ENCODE measurements at places on chromosomes 1 and 21.
A peak's percentile ranks its signal among the peaks of the same experiment; 100 is the strongest.

DNA sequence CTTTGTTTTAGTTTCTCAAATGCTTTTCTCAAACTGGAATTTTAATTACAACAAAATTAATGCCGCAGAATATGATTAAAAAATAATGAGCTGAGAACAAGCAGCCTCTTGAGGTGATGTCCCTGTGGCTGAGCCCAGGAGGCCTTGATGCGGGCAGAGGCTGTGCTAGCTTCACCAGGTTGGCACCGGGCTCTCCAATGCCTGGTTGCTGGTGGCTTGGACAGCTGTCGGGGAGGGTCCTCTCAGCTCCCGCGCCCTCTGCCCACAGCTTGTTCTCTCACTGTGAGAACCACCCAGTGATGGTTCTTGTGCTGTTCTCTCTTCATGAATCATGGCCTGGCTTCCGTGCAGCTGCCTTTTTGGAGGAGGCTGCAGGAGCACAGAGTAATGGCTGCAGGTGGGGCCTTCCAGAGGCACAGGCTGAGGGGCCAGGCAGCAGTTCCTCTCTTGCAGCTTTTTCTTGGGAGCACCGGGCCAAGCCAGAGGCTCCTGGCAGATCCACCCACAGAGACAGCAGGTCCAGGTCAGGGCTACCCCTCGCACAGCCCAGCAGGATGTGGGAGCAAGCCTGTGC, 156.3 kb downstream of the PCBP3 start:
- no peak for DNase-seq

GRCh38 chr1:71850936-71851335, 431.4 kb downstream of the NEGR1 start:
- peak; percentile 27 for DNase-seq

DNA sequence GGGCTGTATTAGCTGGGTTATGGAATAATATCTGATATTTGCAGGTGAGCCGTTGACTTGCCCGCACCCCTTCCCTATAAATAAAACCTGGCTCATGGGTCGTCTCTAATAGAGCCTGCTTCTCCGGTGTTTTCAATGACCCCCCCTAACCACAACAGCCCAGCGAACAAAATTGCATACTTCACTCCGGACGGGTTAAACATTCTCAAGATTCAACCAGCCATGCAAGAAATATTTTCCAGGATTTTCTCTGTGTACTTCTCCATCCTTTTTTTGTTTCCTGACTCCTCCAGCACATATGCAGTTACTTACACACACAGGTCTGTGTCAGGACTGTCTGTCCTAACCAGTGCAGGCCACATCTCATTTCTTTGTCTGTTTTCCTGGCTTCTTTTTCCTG, 267.7 kb downstream of the ZNF648 start:
- DNase-seq: no peak

- no peak for DNase-seq
Measured at GRCh38 chr1:18893120-18893519, 9.2 kb downstream of the ALDH4A1 start.

DNA sequence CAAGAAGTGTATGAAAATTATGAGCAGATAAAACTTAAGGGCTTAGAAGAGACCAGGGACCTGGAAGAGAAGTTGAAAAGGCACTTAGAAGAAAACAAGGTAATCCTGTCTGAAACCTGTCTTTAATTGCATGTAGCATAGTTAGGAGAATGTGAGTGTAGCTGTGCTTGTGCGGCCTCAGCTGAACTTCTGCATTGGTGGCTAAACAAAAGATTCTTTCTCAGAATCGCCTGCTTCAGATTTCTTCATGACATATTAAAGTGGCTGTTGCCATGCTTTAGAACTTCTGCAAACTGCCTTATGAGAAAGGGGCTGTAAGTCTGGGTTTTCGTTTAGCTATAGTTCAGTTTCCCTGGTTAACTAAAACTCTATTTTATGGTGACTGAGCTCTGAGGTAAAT, 94.5 kb downstream of the VPS26C start:
- no peak for DNase-seq

GRCh38 chr1:221706876-221707582, 34.9 kb downstream of the DUSP10 start:
- DNase-seq: no peak

DNA sequence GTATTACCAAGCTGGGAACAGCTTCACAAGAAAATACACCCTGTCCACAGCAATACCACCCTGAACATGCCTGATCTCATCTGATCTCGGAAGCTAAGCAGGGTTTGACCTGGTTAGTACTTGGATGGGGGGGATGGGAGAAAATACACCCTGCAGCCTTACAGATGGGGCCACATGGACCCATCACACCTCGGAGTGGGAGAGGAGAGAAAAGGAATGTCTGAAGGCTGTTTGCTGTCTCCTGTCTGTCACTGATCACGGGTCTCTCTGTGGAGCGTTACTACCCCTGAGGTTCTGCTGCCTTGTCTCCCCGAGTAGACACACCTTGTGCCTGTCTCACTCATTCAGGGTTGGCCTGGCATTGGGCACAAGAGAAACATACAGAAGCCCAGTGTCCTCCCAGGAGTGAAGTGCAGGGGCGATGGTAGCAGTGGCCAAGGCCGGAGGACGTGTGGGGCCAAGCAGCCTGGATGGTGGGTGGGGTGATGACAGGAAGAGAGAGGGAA, 48.0 kb downstream of the TEX35 start:
- no peak for DNase-seq

GRCh38 chr1:230123280-230124185, 56.5 kb downstream of the GALNT2 start:
- no peak for DNase-seq

DNA sequence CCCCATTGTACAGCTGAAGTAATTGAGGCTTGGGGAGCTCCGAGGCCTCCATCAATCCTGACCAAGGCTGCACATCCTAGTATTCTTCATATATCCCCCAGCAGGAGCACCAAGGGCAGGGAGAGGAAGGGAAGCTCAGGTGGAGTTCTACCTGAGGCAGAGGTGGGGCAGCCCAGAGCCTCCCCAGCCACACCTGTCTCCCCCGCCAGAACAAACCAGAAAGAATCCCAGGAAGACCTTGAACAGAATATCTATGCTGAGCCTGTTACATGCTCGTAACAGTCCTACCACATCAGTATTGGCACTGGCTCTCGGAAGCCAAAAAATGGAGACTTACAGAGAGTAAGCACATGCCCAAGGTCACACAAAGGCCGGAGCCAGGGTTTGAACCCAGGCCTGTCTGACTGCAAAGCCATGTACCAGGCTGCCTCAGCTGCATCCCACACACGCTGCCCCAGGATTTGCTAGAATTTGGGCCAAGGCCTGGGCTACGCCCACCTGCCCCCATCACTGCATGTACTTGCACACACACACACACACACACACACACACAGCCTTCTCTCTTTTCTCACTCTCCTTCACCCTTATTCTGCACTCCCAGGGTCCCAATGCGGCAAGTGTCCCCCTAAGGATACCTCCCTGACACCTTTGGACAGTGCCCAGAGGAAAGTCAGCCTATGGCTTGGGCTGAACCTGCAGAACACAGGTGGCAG, 4.5 kb downstream of the E2F2 start:
- DNase-seq: no peak

DNA sequence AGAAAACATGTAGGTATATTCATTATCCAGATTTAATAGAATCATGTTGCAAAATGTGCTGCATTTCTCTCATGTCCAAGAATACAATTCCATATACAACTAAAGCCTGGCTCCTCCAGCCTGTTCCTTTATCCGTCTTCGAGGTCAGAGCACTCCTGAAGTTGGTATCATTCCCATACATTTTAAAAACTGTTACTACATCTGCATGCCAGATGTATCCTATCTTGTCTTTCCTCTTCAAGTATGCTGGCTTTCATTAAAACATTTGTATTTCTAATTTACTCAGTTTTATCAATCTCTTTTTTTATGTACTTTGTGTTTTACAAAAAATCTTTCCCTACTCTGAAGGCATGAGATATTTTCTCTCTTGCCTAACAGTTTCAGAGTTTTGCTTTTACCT, 536.6 kb upstream of the USP24 start:
- no peak for DNase-seq

GRCh38 chr1:31785020-31785946, 21.1 kb upstream of the ADGRB2 start:
- DNase-seq: no peak

DNA sequence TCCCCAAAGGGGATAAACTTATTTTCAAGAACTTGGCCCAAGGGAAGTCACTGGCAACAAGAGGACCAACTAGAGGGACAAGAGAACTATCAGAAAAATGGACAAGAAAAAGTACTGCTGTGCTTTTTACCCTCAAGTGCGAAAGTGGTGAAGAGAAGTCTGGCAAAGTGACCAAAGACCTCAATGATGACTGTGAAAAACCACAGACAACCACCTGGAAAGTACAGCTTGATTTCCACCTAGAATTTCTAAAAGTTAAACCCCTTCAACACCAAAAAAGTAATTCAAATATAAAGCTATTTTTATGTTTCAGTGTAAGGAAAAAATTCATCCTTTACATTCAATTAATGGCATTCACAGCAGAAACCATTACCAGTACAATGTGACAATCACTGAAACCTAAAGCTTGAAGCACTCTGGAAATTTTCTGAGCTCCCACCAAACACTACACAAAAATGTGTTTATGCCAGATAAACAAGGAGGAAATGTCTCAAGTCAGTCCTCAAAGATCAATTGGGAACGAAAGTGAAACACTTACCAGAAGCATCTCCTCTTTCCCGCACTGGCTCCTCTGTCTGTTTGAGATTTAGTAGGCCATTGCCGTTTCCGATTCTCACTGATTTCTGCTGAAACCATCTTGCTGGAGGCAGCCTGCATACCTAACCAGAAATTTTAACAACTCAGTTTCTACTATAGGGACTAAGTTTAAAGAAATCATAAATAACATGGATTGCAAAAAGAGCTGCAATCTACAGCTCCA, 8.3 kb downstream of the SDE2 start:
- no peak for DNase-seq

- no peak for DNase-seq
Measured at GRCh38 chr21:42829954-42830353, 49.4 kb downstream of the WDR4 start.

Data from stomach (tissue), 19 donors.